Suprapubic skin (tissue), 4 donors: ENCODE measurements at places on chromosomes 2 and 18.

DNA sequence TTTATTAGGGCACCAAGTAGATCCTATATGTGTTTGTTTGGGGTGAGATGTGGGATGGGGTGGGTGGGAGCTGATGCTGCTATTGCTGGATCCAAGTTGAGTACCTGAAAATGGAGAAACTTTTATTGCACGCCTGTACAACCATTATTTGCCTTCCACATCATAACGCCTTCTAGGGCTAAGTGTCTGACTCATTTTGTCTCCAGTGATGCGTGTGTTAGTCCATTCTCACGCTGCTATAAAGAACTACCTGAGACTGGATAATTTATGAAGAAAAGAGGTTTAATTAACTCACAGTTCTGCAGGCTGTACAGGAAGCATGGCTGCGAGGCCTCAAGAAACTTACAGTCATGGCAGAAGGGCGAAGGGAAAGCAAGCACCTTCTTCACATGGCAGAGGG is 58.2 kb downstream of the KDM3A start:
- H3K4me1 ChIP-seq, result no peaks in the 10 kb centered on the region
- no peak overlapping the region for H3K27ac ChIP-seq
- no peak overlapping the region for H3K4me3 ChIP-seq
- no peak for DNase-seq

DNA sequence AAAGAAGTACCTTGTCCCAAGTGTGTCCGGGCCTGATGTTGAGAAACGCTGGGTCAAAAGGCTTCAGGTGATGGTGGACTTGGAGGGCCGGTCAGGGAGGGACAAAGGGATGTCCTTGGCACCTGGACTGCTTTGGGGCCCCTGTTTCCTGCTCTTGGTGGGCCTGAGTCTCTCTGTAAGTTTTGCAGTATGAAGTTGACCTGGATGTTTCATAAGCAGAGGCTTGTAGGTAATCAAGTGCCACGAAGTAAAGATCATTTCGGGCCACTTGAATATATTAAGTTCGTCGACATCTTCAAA is 29.4 kb downstream of the ASAP2 start:
- peak overlapping the region; percentile 62 for H3K27ac ChIP-seq
- DNase-seq, result no peak
- H3K4me3 ChIP-seq, result no peak overlapping the region
- no peaks in the 10 kb centered on the region for H3K36me3 ChIP-seq
- no peaks in the 10 kb centered on the region for H3K27me3 ChIP-seq

GRCh38 chr2:113176696-113177355 is 3.1 kb downstream of the PSD4 start:
- no peak for DNase-seq
- H3K27me3 ChIP-seq, result no peaks in the 10 kb centered on the region
- H3K4me1 ChIP-seq, result peaks cover 10% of the 10 kb centered on the region
- H3K4me3 ChIP-seq, result no peak overlapping the region

- H3K4me3 ChIP-seq, result no peak overlapping the region
- no peak overlapping the region for H3K27ac ChIP-seq
- H3K27me3 ChIP-seq, result no peaks in the 10 kb centered on the region
- H3K4me1 ChIP-seq, result peaks cover under 1% of the 10 kb centered on the region
- H3K36me3 ChIP-seq, result no peaks in the 10 kb centered on the region
- peak; percentile 56 for DNase-seq
Observed at GRCh38 chr2:109669731-109670130, 55.6 kb downstream of the SOWAHC start.

GRCh38 chr2:209913786-209914345 is 88.6 kb upstream of the RPE start:
- no peaks in the 10 kb centered on the region for H3K36me3 ChIP-seq
- H3K27ac ChIP-seq, result no peak overlapping the region
- H3K4me3 ChIP-seq, result no peak overlapping the region

- no peaks in the 10 kb centered on the region for H3K27me3 ChIP-seq
- peak overlapping the region; percentile 79 for H3K27ac ChIP-seq
- no peaks in the 10 kb centered on the region for H3K36me3 ChIP-seq
- DNase-seq, result peak; percentile 93
Observed at GRCh38 chr18:12287684-12288402, 20.2 kb upstream of the TUBB6 start.

- H3K36me3 ChIP-seq, result no peaks in the 10 kb centered on the region
- H3K4me1 ChIP-seq, result no peaks in the 10 kb centered on the region
- H3K27ac ChIP-seq, result no peak overlapping the region
- no peak for DNase-seq
- H3K27me3 ChIP-seq, result no peaks in the 10 kb centered on the region
Observed at GRCh38 chr2:83229443-83229842, 1229.6 kb downstream of the SUCLG1 start.

GRCh38 chr2:148681443-148681842 is 36.9 kb downstream of the EPC2 start:
- H3K4me1 ChIP-seq, result peaks cover 15% of the 10 kb centered on the region
- no peak overlapping the region for H3K27ac ChIP-seq
- H3K36me3 ChIP-seq, result no peaks in the 10 kb centered on the region

GRCh38 chr2:139798391-139798790 is 1018.2 kb upstream of the NXPH2 start:
- no peaks in the 10 kb centered on the region for H3K4me1 ChIP-seq
- H3K4me3 ChIP-seq, result no peak overlapping the region
- H3K27ac ChIP-seq, result no peak overlapping the region
- no peaks in the 10 kb centered on the region for H3K36me3 ChIP-seq
- no peak for DNase-seq

DNA sequence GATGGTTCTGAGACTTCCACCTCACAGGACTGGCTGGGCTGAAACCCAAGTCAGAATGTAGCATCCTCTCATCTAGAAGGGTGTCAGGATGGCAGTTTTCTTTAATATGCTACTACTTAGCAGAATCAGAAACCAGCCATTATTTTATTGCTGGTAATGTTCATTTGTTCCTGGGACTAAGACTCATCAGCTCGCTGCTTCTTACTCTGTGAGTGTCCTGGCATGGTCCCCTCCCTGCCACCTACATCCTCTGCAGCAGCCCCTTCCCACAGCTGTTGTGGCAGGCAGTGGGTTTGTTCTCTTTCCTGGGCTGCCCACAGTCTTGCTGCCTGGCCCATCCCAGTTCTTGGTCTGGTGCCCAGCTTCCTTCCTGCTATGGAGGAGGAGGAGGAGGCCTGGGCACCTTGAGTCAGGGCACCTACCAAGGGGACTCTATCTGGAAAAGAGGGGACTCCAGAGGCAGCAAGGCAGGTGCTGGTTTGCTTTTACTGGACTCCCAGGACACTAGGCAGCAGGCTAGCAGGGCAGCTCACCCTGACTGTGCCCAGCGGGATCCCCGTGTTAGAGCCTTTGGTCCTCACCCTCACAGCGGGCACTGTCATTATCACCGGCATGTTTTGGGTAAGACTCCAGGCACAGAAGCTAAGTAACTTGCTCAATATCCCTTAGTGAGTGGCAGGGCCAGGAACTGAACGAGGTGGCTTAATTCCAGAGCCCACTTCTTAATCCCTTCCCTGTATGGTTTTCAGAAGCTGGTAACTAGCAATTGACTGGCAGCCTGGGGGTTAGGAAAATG is 62.1 kb downstream of the LRRFIP1 start:
- H3K4me3 ChIP-seq, result no peak overlapping the region
- no peaks in the 10 kb centered on the region for H3K27me3 ChIP-seq
- H3K27ac ChIP-seq, result peak overlapping the region; percentile 94
- peaks cover 71% of the 10 kb centered on the region for H3K4me1 ChIP-seq

DNA sequence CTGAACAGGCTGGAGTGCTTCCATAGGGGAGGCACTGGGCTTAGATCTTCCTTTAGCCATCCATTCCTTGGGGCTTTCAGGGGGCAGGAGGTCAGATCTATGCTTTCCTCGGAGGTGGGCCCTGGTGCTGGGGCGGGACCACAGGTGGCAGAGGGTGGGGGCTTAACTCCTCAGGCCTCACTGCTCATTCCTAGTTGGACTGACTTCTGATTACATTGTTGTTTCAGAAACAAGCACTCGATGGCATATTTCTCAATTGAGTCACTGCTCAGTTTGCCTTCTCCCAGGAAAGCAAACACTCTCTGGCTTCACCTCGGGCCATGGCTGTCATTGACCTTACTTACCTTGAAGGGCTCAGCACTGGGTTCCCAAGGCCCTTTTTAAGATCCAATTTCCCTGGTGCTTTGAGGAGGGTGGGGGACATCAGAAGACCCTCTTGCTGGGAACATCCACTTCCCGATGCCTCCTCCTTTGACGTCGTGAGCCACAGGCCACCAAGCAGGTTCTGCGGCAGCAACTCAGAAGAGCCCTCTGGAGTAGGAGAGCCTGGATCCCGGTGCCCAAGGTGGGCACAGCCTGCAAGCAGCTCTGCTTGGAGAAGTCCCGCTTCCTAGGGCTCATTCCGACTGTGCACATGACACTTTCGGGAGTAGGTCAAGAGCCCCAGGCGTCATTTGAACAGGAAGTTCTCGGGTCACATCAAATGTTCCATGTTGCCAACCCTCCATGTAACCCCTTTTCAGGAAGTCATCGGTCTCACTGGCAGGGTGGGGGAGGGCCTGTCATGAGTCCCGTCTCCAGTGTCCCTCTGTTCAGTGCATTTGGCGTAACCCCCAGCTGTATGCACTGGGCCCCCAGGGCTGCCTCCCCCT is 40.6 kb downstream of the SDC1 start:
- no peaks in the 10 kb centered on the region for H3K27me3 ChIP-seq
- H3K4me3 ChIP-seq, result no peak overlapping the region
- H3K36me3 ChIP-seq, result no peaks in the 10 kb centered on the region
- H3K27ac ChIP-seq, result no peak overlapping the region
- no peak for DNase-seq

DNA sequence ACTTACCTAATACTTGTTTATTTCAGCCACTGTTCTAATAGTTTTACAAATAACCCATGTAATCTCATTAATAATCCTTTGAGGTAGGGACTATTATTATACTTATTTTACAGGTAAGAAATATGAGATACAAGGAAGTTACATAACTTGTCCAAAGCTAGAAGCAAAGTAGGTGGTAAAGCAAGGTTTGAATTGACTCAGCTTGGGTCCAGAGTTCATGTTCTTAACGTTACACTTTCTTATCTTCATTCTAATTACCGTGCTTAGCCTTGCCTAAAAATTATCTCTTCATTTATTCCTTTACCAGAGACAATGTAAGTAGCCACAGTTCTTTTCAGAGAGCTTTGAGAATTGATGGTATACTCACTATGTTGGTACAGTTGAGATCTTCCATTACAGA is 743.6 kb downstream of the KCNJ3 start:
- no peaks in the 10 kb centered on the region for H3K4me1 ChIP-seq
- no peaks in the 10 kb centered on the region for H3K36me3 ChIP-seq
- no peaks in the 10 kb centered on the region for H3K27me3 ChIP-seq
- no peak overlapping the region for H3K27ac ChIP-seq

- no peak overlapping the region for H3K27ac ChIP-seq
- no peaks in the 10 kb centered on the region for H3K4me1 ChIP-seq
- no peak overlapping the region for H3K4me3 ChIP-seq
- no peak for DNase-seq
- no peaks in the 10 kb centered on the region for H3K36me3 ChIP-seq
Observed at GRCh38 chr18:25097569-25098056, 254.4 kb downstream of the ZNF521 start.

- peaks cover 41% of the 10 kb centered on the region for H3K4me1 ChIP-seq
- peak overlapping the region; percentile 19 for H3K27ac ChIP-seq
- no peaks in the 10 kb centered on the region for H3K27me3 ChIP-seq
- H3K4me3 ChIP-seq, result no peak overlapping the region
- H3K36me3 ChIP-seq, result no peaks in the 10 kb centered on the region
- peak; percentile 87 for DNase-seq
Observed at GRCh38 chr2:239252801-239253200, 148.0 kb downstream of the HDAC4 start.

- H3K27ac ChIP-seq, result no peak overlapping the region
- H3K4me3 ChIP-seq, result no peak overlapping the region
- no peaks in the 10 kb centered on the region for H3K27me3 ChIP-seq
- no peaks in the 10 kb centered on the region for H3K36me3 ChIP-seq
Observed at GRCh38 chr2:177282787-177283572, 18.5 kb upstream of the NFE2L2 start.

- no peaks in the 10 kb centered on the region for H3K4me1 ChIP-seq
- no peaks in the 10 kb centered on the region for H3K36me3 ChIP-seq
- DNase-seq, result no peak
Observed at GRCh38 chr18:76846217-76846616, 23.9 kb downstream of the ZNF236 start.

- no peak for DNase-seq
- no peaks in the 10 kb centered on the region for H3K36me3 ChIP-seq
Observed at GRCh38 chr18:68557183-68557582, 157.7 kb downstream of the TMX3 start.

GRCh38 chr2:165238295-165238694 is 919 bp upstream of the SCN2A start:
- no peaks in the 10 kb centered on the region for H3K27me3 ChIP-seq
- H3K27ac ChIP-seq, result no peak overlapping the region

GRCh38 chr2:46818819-46819218 is 96.8 kb downstream of the MCFD2 start:
- H3K4me3 ChIP-seq, result no peak overlapping the region
- DNase-seq, result no peak
- H3K36me3 ChIP-seq, result no peaks in the 10 kb centered on the region
- H3K27ac ChIP-seq, result peak overlapping the region; percentile 30
- H3K27me3 ChIP-seq, result no peaks in the 10 kb centered on the region
- peaks cover 36% of the 10 kb centered on the region for H3K4me1 ChIP-seq

DNA sequence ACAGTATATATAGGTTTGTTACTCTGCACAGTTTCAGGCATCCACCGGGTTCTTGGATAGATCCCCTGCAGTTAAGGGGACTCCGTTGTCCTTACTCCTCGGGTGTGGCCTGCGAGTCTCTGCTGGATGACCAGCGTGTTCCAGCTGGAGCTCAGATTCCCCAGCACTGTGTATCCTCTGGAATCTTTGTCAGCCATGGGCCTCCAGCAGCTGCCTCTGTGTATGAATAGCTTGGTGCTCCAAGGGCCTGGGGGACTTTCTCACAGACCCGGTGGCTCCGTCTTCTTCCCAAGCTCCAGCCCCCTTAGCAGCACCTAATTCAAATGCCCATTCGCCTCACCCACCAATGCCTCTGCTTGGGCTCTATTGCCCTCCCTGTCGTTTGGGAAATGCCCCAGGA is 6.3 kb downstream of the ANO7 start:
- H3K4me3 ChIP-seq, result no peak overlapping the region
- no peak overlapping the region for H3K27ac ChIP-seq
- no peaks in the 10 kb centered on the region for H3K27me3 ChIP-seq

DNA sequence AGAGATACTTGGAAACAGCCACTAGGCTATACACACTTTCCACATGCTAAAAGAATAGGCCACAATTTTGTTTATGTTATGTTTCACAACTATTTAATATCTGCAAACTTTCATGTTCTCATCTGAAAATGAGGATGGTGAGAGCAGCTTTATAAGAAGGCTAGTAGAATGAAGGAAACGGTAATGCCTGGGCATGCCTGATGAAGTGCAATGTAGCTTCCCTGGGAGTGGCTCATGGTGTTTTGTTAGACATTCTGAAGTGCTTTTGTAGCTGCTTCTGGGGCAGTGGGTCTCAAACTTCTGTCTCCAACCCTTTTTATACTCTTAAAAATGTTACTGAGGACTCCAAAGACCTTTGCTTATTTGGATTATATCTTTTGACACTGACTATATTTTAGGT is 193.3 kb upstream of the VWC2L start:
- no peaks in the 10 kb centered on the region for H3K4me1 ChIP-seq
- H3K36me3 ChIP-seq, result no peaks in the 10 kb centered on the region
- H3K27ac ChIP-seq, result no peak overlapping the region
- H3K4me3 ChIP-seq, result no peak overlapping the region
- no peaks in the 10 kb centered on the region for H3K27me3 ChIP-seq
